Frontal cortex (tissue), 4 donors: ENCODE measurements at places on chromosomes 5 and 9.

GRCh38 chr9:98602839-98603500 lies 105.8 kb downstream of the GABBR2 start:
- no peak for DNase-seq

DNA sequence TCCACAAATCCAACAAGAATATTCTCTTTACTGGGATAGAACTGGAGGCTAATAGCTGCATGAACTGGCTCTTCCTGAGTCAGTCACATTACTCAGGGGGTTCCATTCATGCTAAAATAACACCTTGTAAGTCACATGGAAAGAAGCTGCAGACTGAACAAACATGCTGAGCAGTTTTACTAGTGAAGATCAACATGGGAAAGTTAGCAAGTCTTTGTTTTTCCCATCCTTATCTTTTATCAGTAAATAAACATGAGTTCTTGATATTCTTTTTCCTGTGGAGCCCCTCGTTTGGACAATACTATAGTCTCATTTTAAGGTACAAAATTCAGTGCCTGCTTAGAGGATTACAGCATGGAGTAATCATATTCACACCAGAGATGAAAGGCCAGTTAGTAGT lies 43.7 kb upstream of the TEK start:
- no peak for DNase-seq

- no peak for DNase-seq
Observed at GRCh38 chr5:143542798-143543144, 139.3 kb upstream of the NR3C1 start.

DNA sequence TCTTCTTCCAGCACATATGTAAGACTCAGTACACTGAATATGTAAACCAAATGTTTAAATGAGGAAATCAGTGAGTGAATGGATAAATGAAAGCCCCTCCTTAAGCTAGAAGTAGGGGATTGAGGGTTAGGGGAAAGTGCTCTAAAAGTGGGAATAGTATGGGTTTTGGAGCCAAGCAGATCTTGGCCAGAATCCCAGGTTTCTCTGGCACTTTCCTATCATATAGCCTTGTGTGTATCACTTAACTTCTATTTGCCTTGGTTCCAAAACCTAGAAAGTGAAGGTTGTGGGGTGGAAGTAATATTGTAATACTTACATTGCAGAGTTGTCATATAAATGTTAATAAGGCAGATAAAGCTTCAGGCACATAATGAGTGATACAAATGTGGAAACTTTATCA lies 45.0 kb upstream of the SV2C start:
- no peak for DNase-seq

GRCh38 chr9:126211441-126212074 lies 115.1 kb upstream of the MVB12B start:
- DNase-seq, result no peak

DNA sequence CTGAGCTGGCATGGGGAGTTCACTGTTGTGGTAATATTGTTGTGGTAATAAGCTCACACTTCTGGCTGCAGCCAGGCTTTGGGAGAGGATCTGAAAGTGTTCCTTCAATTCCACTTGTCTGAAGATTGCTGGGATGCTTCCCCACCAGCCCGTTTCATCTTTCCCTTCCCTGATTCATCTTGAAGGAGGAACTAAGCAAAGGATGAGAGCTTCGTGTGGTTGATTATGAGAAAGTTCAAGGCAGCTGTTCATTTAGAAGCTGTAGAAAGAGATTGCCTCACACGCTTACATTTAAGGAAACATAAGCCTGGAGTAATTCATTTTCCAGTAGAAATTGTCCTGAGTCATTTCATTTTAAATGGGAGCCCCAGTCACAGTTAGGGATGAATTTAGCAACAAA lies 122.4 kb upstream of the GAS1 start:
- no peak for DNase-seq

- DNase-seq, result peak; percentile 6
Observed at GRCh38 chr9:2087500-2088313, 72.6 kb downstream of the SMARCA2 start.

GRCh38 chr5:10566543-10567068 lies 2.7 kb downstream of the ANKRD33B start:
- DNase-seq, result no peak

GRCh38 chr5:54820346-54821134 lies 164.9 kb downstream of the ESM1 start:
- no peak for DNase-seq

DNA sequence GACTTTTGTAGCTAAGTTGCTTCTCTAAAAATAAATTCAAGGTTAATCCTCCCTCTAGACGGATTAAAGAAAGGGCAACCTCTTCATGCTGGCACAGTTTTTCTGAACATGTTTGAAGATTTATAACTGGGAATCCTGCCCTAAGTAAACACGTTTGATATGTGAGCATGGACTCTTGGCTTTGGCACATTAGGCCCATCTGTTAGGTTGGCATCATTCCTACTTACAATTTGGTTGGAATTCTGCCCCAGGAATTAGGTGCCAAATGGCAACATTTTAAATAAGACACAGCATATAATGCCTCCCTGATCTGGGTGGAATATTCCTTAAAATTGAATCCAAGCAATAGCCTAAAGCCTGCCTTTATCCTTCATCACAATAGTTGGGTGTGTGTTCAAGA lies 372.3 kb upstream of the CDH18 start:
- no peak for DNase-seq

GRCh38 chr9:88775966-88776365 lies 215.3 kb upstream of the S1PR3 start:
- no peak for DNase-seq

DNA sequence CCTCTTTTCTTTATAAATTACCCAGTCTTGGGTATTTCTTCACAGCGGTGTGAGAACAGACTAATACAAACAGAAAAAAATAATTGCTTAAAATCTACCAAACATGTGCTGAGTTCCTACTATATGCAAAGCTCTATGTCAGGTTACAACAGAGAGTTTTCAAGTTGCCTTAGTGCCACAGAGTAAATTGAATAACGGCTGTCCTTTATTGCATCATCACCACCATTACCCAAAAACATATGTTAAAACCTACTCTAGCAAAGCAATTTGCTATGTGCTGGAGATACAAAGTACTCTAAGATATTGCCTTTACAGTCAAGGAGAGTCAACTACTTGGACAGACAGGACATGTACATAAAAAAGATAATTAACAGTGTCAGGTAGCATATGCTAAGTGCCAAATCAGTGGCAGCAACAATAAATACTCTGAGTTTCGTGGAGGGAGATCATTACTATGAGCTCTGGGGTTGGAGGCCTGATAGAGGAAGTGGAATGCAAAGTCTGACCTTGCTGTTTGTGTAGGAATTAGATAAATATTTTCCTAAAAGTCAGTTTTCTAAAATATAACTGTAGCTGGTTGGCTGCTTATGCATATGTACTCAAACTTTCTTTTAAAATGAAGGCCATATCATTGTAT lies 1058.7 kb upstream of the WWC1 start:
- DNase-seq, result no peak

- no peak for DNase-seq
Observed at GRCh38 chr5:180287404-180287803, 4.5 kb downstream of the MAPK9 start.

- DNase-seq, result no peak
Observed at GRCh38 chr5:137328991-137329390, 170.1 kb downstream of the SPOCK1 start.

DNA sequence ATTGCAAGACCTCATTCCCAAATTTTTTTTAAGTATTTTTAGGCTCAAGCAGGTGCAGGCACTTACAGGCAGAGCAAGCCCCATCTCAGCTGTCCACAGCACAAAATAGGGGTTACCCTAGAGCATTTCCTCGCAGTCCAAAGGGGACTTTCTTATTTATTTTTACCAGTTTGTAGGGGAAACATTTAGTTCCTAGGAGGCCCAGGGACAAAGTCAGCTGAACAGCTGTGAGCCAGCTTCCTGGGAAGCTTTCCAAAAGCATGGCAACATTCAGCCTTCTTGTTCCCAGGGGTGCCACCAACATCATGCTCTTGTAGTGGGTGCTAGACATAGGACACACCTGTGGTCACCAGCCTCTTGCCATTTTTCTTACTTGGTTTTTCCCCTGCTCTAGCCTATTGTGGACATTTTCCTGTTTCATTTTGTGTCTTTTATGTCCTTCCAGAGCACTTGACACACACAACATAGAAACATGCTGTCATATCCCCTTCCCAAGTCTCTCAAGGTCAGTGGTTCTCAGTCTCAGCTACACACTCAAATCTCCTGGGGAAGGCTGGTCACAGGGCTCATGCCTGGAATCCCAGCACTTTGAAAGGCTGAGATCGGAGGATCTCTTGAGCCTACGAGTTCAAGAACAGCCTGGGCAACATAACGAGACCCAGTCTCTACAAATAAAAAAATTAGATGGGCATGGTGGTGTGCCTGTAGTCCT lies 38.2 kb downstream of the HAVCR1 start:
- no peak for DNase-seq

- DNase-seq, result no peak
Observed at GRCh38 chr5:162289489-162289888, 221.9 kb downstream of the GABRG2 start.

DNA sequence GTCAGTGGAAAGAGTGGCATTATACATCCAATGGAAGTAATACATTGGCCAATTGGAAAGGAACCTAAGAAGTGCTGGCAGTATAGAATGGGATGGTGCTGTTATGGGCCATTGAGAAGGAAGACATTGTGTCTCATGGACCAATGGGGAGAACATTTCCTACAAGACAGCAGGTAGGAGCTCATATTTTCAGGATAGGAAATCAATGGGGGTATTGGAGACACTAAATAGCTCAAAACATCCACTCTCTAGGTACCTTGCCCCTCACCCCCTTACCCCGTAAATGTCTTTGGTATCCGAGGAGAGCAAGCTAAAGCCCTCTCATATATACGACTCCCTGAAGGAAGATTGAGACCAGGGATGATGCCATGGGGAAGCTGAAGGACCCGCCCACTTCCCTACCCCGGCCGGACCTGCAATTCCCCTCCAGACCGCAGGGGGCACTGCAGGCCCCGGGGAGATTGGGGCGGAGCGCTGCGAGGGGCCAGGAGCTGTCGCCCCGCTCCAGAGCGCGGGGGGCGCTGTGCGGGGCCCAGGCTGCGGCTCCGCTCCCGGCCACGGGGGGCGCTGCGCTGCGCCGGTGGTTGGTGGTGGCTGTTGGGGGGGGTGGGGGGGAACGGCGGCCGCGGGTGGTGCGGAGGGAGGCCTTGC lies at the start of gene KDM3B:
KDM3B (plus strand) TSS at position 615 of the 651 bp plus-strand sequence. CDS start 111 bp downstream, outside the sequence.
- peak; percentile 92 for DNase-seq

- DNase-seq, result no peak
Observed at GRCh38 chr5:133267601-133268000, 215.8 kb downstream of the HSPA4 start.

GRCh38 chr5:171969288-171969880 lies 37.1 kb downstream of the FBXW11 start:
- DNase-seq, result no peak

- no peak for DNase-seq
Observed at GRCh38 chr5:119527351-119527750, 75.1 kb downstream of the HSD17B4 start.

DNA sequence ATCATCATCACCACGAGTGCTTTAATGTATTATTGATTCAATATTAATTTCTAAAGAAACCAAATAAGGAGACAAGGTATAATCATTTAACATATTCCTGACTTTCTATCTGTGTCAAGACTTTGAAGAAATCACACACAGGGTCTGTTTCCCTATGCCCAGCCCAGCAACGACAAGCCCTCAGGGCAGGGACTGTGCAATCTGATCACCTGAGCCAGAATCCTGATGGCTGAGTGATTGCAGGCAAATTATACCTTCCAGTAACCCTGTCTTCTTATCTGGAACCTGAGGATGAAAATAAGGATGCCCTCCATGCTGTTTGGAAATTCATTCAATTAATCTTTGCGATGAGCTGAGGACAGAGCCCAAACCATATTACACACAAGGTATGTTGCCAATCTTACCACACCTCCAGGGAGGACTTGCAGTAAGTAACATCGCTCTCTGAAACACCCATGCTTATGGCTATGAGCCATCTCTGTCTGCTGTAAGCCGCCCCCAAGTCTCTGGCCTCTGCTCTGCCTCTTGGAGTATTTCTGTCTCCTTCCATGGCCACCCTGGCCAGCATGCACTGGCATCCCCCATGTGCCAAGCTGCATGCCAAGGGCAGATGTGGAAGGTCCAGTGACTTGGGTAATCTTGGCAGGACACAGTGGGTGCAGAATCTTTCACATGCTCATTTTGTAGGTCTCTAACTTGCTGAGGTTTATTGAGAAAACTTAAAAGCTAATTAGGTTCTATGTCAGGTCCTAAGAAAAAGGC lies 10.6 kb downstream of the TAS2R1 start:
- DNase-seq, result no peak

GRCh38 chr5:139896718-139897117 lies 101.1 kb downstream of the PSD2 start:
- no peak for DNase-seq

DNA sequence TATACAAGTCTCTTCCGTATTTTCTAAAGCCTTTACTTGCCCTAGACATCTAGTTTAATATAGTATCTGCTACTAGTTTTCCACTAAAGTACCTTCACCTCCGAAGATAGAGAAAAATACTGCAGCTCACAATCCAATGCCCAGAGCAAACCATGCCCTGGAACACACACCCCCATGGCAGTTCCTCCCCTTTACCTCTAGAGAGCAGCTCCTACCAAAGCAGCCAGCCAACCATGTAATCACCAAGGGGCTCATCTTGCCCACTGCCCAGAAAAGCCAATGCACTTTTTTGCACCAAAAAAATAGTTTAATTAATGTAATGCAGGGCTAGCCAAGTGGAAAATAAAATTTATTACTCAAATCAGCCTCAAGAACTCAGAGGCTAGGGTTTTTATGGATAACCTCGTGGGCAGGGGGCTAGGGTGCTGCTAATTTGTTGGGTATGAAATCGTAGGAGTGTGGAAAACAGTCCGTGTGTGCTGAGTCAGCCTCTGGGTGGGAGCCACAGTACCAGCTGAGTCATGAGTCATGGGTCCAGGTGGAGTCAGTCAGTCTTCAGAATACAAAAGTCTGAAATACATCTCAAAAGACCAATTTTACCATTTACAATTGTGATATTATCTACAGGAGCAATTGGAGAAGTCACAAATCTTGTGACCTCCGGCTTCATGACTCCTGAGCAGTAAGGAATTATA lies 120.1 kb upstream of the ACO1 start:
- DNase-seq, result no peak

- peak; percentile 38 for DNase-seq
Observed at GRCh38 chr5:32083981-32084430, 90.1 kb downstream of the GOLPH3 start.

DNA sequence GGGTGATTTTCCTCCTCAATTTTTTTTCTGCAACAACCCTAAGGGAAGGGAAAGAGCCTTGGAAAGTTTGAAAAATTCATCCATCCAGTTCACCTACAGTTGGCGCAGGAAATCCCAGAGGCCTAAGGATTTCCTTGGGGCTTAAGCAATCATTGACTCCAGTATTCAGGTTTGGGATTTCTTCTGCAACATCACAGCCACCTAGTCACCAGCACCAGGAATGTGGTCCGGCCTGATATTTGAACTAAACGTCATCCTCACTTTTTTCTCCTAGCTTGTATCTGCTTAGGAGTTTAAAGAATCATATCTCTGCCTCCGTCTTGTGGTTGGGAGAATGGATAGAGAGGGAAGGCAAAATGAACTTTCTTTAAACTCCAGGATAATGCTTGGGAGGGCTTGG lies 20.2 kb upstream of the TLE4 start:
- DNase-seq, result no peak

GRCh38 chr9:70600506-70600905 lies 186.0 kb upstream of the KLF9 start:
- DNase-seq, result no peak

GRCh38 chr9:7811677-7812076 lies 12.1 kb upstream of the DMAC1 start:
- no peak for DNase-seq

- DNase-seq, result no peak
Observed at GRCh38 chr9:125674981-125675973, 31.7 kb downstream of the MAPKAP1 start.
